Iris pigment epithelial cell (primary cell): ENCODE measurements at places on chromosomes 1 and 21.
A peak's percentile ranks its signal among the peaks of the same experiment; 100 is the strongest.

DNA sequence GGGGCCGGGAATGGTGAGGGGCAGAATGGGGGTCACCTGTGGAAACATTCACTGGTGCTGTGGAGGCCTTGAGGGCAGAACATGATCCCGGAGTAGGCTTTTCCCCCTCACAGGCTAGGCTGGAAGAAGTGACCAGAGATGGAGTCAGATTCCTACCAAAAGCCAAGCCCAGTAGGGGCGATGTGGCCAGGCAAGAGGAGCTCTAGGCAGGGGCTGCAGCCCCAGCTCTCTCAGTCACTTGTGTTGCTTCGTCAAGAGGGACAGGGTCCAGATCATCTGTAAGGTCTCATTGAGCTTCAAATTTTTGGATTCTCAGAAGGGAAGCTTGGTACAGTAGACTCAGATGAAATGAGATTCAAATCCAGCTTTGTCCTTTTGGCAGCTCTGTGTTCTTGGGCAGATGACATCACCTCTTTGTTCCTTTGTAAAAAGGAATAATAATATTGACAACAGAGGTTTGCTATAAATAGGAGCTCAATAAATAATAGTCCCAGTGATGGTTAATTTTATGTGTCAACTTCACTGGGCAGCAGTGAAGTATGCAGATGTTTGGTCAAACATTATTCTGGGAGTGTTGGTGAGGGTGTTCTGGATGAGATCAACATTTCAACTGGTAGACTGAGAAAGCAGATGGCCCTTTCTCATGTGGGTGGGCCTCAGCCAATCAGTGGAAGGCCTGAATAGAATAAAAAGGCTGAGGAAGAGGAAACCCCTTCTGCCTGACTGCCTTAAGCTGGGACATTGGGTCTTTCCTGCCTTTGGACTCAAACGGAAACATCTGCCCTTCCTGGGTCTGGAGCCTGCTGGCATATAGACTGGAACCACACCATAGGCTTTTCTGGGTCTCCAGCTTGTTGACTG is 324.7 kb upstream of the USP24 start:
- DNase-seq = no peak

GRCh38 chr1:66436378-66437135 is 97.4 kb upstream of the SGIP1 start:
- DNase-seq = peak; percentile 88

- peak; percentile 81 for DNase-seq
These were observed 475.4 kb downstream of the PTPRU start for GRCh38 chr1:29711582-29712283.

DNA sequence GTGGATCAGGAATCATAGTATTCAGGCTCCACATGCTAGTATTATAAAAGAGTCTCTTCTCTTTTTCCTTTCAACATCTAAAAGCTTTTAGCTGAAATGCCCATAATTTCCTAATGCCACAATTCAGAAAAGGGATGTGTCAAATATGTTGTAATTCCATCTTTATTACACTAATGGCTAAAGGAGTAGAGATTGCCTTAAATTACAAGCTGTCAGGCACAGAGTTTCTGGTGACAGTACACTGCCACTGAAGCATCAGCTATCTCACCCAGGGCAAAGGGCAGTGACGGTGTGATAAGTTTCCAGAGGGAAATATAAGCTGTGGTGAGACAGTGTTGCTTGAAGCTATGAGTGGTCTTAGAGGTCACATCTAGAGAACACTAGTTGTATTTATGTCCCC is 581.1 kb downstream of the KCNT2 start:
- DNase-seq = no peak

GRCh38 chr1:195328681-195329080 is 1279.6 kb downstream of the KCNT2 start:
- no peak for DNase-seq

- DNase-seq = peak; percentile 62
These were observed 34.8 kb upstream of the ZBTB40 start for GRCh38 chr1:22416555-22417454.

DNA sequence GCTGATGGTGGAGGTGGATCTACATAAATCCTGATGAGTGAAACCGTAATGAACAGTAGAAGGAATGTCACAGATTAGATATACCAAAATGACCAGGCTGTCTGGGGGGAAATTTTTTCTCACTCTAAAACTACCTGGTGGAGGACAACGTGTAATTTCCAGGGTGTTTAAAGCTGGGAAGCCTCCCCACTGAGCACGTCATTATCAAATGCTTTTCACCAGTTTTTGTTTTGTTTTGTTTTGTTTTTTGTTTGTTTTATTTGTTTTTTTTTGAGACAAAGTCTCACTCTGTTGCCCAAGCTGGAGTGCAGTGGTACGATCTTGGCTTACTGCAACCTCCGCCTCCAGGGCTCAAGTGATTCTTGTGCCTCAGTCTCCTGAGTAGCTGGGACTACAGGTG is 11.6 kb downstream of the AGPAT3 start:
- DNase-seq = no peak

DNA sequence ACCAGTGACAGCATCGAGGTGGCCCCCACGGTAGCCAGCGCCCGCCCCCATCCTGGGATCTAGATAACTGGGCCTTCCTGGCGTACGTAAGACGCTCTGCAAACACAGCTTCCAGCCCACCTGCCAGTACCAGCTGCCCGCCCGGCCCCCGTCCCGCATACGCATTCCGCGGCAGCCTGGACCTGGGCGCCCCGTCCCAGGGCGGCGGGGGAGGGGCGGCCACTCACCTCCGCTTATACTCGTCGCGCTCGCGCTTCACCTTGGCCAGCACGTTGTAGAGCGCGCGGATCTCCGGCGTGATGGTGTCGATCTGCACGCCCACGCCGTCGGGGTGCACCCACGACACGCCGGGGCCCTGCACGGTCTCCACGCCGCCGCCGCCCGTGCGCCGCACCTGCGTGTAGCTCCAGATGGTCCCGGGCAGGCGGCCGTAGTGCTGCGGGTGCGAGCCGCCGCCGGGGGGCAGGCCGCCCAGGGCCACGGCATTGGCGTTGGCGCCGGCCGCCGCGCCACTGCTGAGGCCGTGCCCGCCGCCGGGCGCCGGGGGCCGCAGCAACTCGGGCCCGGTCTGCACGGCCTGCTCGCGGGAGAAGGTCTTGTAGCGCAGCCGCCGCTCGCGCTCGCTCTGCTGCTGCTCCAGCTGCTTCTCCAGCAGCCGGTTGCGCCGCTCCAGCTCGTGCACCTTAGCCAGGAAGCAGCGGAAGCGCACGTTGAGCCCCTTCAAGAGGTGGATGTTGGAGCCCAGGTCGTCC is 859 bp downstream of the IFFO2 start:
- DNase-seq = peak; percentile 65

- peak; percentile 95 for DNase-seq
These were observed 11.5 kb upstream of the COL16A1 start for GRCh38 chr1:31715087-31715872.

GRCh38 chr1:211501711-211502400 is 9.9 kb upstream of the RD3 start:
- DNase-seq = no peak

DNA sequence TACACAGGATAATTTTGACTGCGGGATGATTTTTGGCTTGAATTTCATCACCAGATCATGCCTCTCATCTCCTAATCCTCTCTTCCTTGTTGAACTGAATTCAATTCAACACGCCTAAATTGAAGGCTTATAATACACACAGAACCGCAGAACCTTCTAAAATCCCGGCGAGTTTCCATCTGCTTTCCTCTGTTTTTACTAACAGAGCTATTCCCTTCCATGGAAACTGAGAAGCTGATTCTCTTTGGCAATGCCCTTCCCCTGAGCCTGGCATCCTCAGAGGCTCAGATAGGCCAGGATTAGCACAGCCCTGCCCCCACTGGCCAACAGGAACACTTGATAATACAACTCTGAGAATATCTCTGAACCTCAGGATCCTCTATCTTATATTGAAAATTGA is 130.2 kb downstream of the CAPN8 start:
- DNase-seq = no peak

DNA sequence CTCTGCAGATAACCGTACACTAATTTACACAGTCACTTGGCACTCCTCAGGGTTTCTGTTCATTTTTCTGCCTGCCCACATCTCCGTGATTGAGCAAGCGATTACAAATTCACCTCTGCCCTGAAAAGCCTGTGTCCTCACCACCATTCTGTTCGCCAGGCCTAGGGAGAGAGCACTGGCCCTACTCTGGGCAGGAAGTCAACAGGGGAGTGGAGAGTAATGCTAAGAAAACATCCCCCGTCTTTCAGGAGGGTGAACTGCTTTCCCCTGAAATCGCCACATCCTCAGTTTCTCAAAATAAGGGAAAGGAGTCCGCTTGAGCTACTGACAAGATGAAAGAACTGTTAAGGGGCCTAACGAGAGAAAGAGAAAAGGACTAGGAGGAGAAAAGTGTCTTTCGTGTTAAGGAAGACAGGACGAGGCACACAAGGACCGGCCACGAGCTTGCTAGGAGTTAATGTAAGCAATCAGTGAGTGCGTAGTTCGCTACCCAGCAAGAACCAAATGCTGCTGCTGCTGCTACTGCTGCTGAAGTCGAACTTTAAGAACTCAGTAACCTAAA is 632 bp downstream of the PEX19 start:
- peak; percentile 90 for DNase-seq

GRCh38 chr21:44299458-44300261 is at the start of gene PFKL:
TSS of gene PFKL (plus strand) at chr21:44300053. CDS start at chr21:44300106, 53 bp downstream.
- peak; percentile 46 for DNase-seq

- DNase-seq = peak; percentile 5
These were observed 75.4 kb downstream of the VWA5B1 start for GRCh38 chr1:20366056-20366462.

DNA sequence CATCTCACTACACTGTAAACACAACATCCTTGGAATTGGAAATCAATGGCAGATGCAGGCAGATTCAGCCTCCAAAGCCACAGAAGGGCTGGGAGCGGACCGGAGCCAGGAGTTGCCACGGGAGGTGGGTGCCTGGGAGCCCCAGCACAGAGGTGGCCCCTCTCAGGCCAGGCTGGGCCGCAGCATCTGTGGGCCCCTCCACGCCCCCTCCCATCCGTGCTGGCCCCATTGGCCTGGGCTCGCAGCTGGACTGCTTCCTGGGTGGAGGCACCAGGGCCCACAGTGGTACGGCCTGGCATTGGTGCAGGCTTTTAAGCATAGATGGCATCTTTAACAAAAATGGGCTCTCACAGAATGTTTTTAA is 64.2 kb downstream of the SLX9 start:
- no peak for DNase-seq

- no peak for DNase-seq
These were observed 6.2 kb upstream of the SLC37A1 start for GRCh38 chr21:42507418-42507817.

- DNase-seq = no peak
These were observed 73.6 kb upstream of the LYPLAL1 start for GRCh38 chr1:219100059-219100458.

GRCh38 chr1:214494706-214495105 is 56.7 kb downstream of the PTPN14 start:
- DNase-seq = peak; percentile 55

GRCh38 chr21:25385911-25386474 is 221.3 kb downstream of the MRPL39 start:
- DNase-seq = peak; percentile 53
